CD4-positive, alpha-beta memory T cell (primary cell): ENCODE measurements at places on chromosomes 5 and 9. TPM values are rescaled to one million over a fixed set of nuclear protein-coding genes. Genes with fewer than 3 reads are reported as not detected.

GRCh38 chr5:134447815-134448520 lies 36.3 kb upstream of the CDKN2AIPNL start:
- no peak for DNase-seq

DNA sequence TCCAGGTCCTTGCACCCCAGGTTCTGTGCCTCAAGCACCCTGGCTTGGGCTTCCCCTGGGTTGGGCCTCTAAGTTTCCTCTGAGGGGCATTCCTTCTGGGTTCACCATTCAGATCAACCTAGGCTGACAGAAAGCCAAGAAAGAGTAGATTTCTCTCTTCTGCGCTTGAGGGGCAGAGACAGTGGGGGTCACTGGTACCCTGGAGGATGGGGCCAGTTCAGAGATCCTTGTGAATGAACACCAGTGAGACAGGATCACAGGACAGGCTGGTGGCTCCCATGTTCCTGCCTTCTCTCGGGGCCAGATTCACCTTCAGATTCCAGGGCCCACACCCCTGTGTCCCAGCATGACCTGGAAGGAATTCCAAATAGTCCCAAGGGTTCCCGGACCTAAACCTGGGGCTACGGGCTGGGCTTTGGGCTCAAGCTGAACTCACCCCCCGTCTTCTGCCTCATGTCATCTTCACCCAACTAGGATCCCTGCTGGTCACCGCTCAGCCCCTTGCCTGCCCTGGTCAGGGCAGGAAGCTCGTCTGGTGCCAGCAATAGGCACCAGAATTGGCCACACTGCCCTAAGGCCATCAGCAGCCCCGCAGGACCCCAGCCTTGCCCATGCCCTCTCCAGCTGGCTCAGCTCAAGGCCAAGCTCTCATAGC lies 91.8 kb upstream of the MVB12B start:
- no peak for DNase-seq

GRCh38 chr5:39360471-39361111 lies 3.7 kb downstream of the C9 start:
- no peak for DNase-seq

Gene INSL6
- not detected for total RNA-seq

DNA sequence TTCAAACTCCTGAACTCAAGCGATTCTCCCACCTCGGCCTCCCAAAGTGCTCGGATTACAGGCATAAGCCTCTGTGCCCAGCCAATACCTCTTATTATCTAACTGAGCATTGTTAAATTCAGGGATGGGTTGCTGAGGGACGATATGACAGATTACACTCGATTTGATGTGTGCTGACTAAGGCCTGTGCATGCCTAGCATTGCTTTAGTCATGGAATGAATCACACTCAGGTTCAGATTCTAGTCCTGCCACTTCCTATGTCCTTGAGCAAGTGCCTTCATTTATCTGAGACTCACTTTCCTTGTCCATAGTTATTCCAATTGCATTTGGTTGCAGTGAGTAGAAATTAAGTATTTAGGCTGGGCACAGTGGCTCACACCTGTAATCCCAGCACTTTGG lies 19.5 kb downstream of the THBS4 start:
- no peak for DNase-seq

Gene OR1Q1
- not detected for total RNA-seq

Gene RFX3
- 30.8 TPM for total RNA-seq

GRCh38 chr5:59164041-59164830 lies 581.4 kb downstream of the RAB3C start:
- no peak for DNase-seq

Gene PRLR
- total RNA-seq, result not detected

GRCh38 chr5:56288873-56289601 lies 55.9 kb upstream of the ANKRD55 start:
- no peak for DNase-seq

DNA sequence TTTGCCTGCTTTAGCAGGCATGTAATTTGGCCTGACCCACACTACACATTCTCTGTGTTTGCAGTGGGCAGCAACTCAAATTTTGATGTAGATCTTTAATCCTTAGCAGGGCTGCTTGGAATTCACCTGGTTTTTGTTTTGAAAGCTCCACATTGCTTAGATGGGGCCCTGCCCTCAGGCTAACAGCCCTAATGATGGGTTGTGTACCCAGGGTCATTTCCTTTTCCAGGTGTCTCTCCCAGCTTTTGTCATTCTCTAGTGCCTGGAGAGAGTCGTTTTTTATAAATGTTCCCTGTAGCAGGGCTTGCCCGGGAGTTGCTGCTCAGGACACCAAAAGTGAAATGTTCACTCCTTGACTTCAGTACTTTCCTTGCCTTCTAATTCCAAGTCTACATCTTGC lies 126.3 kb downstream of the TRIO start:
- no peak for DNase-seq

DNA sequence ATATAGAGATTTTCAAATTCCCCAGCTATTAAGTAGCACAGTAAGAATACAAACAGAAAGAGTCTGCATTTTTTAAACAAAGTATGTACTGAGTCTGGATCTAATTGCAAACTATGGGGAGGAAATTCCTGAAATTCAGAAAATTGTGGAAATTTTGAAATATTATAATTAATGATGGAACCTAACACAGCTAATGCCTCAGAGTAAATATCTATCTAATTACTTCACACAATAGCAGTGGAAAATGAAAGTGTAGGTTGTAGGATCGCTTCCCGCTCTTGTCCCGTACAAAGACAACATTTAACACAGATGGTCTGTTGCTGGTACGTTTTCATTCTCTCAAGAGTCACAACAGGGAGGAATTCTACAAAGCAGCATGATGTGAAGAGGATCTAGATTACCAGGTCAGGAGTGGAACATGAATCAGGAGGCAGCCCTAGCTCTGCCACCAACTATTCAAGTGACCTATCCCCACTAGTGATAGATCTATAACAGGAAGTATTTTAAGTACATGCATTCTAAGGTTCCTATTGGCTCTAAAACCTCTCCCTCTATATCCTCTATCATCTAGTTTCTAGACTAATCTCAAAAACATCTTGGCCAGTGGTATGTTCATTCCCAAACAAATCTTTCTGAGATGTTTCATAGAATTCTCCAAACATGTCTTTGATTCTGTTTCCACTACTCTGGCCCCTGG lies 58.9 kb upstream of the GRAMD2B start:
- no peak for DNase-seq

DNA sequence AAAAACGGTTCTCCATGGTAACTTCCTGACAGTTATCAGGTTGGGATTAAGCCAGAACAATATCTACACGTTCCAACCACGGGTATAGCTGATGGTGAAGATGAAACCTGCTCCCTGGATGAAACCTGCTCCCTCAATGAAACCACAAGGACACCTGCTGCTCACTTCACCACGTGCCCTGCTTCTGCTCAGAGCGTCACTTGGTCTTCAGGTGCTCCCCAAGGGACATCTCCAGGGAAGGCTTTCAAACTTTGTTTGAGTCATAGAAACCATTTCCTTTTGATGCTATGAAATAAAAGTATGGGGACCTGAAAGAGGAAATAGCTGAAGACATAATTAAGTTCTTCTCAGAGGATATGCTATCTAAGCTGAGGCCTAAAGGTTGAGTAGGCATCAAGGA lies 242.4 kb downstream of the MED10 start:
- no peak for DNase-seq

Gene PCDHB5
- not detected for total RNA-seq

- DNase-seq, result no peak
These were observed 502.5 kb downstream of the RASEF start for GRCh38 chr9:82560457-82560904.

Gene PTPN3
- total RNA-seq, result not detected

DNA sequence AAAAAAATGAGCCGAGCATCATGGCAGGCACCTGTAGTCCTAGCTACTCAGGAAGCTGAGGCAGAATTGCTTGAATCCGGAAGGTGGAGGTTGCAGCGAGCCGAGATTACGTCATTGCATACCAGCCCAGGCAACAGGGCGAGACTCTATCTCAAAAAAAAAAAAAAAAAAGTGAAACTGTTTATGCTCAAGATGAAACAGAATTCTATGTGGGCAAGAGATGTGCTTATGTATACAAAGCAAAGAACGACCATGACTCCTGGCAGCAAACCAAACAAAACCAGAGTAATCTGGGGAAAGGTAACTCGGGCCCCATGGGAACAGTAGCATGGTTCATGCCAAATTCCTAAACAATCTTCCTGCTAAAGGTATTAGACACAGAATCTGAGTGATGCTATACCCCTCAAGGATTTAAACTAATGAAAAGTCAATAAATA lies 32.6 kb upstream of the PLAC8L1 start:
- peak; percentile 1 for DNase-seq

- no peak for DNase-seq
These were observed 13.1 kb downstream of the LPCAT1 start for GRCh38 chr5:1510631-1511030.

GRCh38 chr9:4620881-4621555 lies 41.1 kb upstream of the PLPP6 start:
- no peak for DNase-seq

- DNase-seq, result no peak
These were observed 28.8 kb downstream of the PDGFRB start for GRCh38 chr5:150126921-150127265.

DNA sequence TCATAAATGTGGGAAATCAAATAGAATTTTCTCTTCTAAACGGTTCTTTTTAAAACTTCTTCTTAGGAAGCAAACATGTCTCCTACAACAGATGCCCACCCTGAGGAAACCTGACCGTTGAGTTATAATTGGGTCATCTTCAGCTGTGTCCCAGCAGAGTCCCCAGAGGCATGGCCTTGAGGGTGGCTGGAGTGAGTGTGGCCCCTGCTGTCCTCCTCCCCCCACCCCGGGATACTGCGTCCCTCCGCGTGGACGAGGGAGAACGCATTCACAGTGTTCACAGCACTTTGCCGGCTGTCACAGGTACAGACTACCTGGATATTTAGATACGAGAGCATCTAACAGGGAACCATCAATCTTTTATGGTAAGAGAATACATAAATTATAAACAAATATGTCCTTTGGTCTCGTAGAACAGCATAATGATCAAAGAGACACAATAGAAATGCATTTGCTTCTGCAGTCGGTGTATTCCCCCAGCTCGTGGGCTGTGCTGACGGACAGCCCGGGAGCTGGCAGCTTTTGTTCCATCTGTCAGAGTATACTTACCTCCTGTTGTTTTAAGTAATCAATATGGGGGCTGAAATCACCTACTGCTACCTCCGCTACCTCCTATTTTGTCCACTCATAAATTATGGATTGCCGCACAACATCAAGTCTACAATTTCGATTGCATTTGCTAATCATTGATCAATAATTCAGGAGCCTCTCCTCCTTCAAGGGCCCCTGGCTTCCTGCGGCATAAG lies 214.7 kb downstream of the IRX2 start:
- DNase-seq, result no peak

Gene PCDH12
- not detected for total RNA-seq

GRCh38 chr5:118956727-118957126 lies 31.6 kb downstream of the DTWD2 start:
- DNase-seq, result no peak

DNA sequence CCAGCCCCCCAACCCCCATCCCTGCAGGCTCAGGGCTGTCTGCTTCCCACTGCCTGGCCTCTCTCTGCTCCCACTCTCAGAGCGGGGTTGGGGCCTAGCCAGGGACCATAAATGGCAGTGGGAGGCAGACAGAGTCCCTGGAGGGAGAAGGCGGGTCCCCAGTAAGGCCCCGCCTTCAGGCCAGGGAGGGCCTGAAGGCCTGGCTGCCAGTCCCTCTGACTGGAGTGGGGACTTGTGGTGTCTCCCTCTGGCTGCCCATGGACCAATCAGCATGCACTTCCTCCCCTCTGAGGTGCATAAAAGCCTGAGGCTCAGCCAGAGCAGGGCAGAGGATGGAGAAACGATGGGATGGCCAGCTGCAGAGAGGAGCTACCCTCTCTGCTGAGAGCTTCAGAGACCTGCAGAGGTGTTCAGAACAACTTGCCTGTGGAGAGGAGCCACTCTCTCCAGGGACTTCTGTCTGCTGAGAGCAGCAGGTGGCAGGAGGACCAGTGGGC lies 2.7 kb upstream of the BTNL9 start:
- no peak for DNase-seq
